ENCODE measurements at places on chromosomes 7 and 10. TPM values are rescaled to one million over a fixed set of nuclear protein-coding genes. Genes with fewer than 3 reads are reported as not detected.

- DNase-seq = no peak
These were observed 36.3 kb upstream of the DIP2C start for GRCh38 chr10:725786-726185.

- DNase-seq = no peak
These were observed 60.6 kb upstream of the ANTXRL start for GRCh38 chr10:46226232-46226631.

DNA sequence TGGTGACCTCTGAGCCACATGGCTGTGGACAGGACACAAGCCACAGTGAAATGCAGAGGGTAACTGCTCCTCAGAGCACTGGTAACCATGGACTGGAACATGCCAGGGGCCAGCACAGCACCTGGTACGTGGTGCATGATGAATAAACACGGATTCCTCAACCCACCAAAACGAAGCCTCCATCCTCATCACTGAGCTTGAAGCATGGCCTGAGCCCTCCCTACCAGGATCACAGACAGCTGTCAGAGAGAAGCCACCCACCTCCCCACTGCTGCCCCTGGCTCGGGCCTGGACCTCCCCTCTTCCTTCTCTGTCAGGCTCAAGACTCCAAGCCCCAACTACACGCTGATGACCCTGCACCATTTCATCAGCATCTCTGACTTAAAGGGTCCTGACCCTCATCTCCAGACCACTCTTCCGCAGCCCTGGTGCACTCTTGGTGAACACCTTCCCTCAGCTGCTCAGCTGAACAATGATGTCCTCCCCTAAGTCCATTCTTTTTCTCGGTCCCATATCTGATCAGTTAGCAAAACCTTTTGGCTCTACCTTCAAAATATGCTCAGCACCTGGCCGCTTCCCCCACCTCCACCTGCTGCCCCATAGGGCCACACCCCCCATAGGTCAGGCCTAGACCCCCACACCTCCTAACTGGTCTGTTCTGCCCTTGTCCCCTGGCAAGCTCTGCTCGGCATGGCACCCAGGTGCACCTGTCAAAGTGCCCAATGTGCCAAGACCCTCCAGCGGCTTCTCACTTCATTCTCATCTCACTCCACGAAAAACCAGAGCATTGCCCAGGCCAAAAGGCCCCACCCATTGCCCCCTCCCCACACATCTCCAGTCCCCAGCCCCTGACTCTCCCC lies 141.1 kb downstream of the MAPK8 start:
- DNase-seq = no peak

Gene TBX20
- 193 TPM for total RNA-seq

Gene PAPOLB
- total RNA-seq = 0.05 TPM

Gene TMEM60
- total RNA-seq = 8.1 TPM
